ENCODE measurements at places on chromosomes 1 and 21.
A peak's percentile ranks its signal among the peaks of the same experiment; 100 is the strongest.

GRCh38 chr1:121458291-121459048 lies 273.7 kb downstream of the SRGAP2C start:
- DNase-seq, result no peak

- DNase-seq, result no peak
These were observed 14.4 kb downstream of the ADAMTS5 start for GRCh38 chr21:26952374-26953066.

- peak; percentile 61 for DNase-seq
These were observed 142.3 kb downstream of the PLXNA2 start for GRCh38 chr1:208101661-208102431.

DNA sequence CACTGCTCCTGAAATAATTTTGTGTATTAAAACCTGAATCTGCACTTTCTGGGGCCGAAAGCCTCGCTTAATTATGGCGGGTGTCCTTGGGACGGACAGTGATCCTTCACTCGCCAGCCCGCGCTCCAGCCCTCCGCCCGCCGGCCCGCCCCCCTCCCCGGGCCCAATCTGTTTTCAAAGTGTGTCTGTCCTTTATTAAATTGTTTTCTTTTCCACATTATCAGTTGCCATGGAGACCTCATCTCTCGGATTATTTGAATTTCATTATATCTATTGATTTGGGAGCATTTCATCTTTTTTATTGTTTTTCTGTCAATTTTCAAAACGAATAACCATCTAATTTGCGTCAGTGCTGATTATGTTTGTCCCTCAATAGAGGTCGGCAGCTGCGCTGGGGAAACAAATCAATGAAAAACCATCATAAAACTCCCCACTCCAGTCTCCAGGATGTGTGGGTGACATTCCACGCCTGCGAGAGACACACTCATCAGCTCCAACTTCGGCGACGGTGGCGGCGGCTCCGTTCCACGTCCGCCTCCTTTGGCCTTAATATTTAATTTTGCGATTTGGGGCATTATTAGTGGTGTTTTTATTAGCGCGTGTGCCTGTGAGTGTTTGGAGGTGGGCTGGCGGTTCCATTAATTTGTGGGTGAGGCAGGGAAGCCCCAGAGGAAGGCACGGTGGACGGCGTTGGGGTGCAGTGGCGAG lies 123.9 kb downstream of the CASZ1 start:
- no peak for DNase-seq

GRCh38 chr1:108661030-108661609 lies at the start of gene HENMT1:
TSS of gene HENMT1 (minus strand) at chr1:108661093. CDS start at chr1:108659884, 1,209 bp downstream.
- peak; percentile 22 for DNase-seq

GRCh38 chr1:83130886-83131691 lies 867.8 kb downstream of the TTLL7 start:
- no peak for DNase-seq

- no peak for DNase-seq
These were observed 75.7 kb downstream of the ARHGEF10L start for GRCh38 chr1:17615157-17615556.

- DNase-seq, result no peak
These were observed 35.4 kb upstream of the SCMH1 start for GRCh38 chr1:41277371-41277975.

DNA sequence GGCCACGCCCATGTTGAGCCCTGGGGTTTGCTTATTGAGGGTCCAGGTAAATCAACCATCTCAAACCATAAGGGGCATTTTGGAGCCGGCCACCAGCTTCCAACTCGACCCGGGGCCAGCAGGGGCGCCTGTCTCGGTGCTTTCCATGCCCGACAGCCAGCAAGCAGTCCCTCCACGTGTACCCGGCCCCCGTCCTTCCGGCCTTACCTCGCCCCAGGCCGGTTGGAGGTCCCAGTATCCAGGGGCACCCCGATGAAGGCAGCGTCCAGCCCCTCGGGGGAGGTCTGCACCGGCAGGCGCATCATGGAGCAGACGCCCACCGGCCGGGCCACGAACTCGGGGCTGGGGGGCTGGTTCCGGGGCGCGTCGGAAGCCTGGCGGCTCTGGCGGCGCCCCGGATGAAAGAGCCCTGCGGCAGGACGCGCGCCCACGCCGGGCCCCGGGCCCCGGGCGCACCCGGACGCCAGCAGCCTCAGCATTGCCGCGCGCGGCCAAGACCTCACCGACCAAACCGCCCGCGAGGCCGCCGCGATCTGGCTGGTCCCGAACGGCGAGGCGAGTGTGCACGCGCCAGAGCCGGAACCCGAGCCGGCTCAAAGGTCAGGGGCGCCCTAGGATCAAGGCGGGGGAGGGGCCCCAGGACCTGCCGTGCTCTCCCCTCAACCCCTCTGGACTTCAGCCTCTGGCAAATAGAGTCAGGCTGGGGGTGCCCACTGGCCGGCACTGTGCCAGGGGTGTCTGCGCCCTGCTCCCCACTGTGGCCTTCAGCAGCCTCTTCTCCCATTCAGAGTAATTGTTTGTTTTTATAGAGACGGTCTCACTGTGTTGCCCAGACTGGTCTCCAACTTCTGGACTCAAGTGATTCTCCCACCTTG lies at the start of gene AGMAT:
AGMAT (minus strand) TSS at position 563 of the 875 bp plus-strand sequence; CDS start at position 479, 84 bp downstream.
- DNase-seq, result no peak

Measured in NCI-H2029 treated with DMSO at 0.1 percent for 48 hours (cell line).